ENCODE measurements at places on chromosomes 5 and 9. TPM values are rescaled to one million over a fixed set of nuclear protein-coding genes. Genes with fewer than 3 reads are reported as not detected.

Gene CD274
- total RNA-seq, result 0.52 TPM

Gene PCDHA3
- not detected for total RNA-seq

Gene FOXD4
- 0.52 TPM for total RNA-seq

Gene SEC24A
- 20.9 TPM for total RNA-seq

Gene CORO2A
- total RNA-seq, result under 0.01 TPM

Gene CDK5RAP2
- total RNA-seq, result 38.1 TPM

Gene ACTBL2
- not detected for total RNA-seq

Gene SV2C
- under 0.01 TPM for total RNA-seq

Measured in skeletal muscle tissue (tissue), 5 donors.